Anterior cingulate cortex (tissue), 58 donors: ENCODE measurements at places on chromosomes 4 and X.

GRCh38 chrX:7102119-7102518 is 45.4 kb upstream of the STS start:
- no peak for DNase-seq

- no peak for DNase-seq
These were observed 249.3 kb upstream of the GATB start for GRCh38 chr4:152009983-152010709.

DNA sequence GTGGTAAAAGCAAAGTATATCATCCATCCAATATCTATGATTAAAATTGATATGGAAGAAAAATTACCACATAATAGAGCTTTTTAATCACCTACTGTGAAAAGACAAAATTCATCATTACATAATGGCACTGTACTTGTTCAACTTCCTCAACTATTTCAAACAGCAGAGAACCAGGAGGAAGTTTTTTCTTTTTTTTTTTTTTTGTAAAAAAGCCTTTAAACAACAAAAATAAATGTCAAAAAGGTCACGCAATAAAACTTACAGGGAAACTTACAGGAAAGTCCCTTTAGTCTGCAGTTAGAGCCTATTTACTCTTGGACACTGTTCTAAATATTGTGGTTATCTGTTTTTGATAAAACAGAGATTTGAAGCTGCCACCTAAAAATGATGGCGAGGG is 4.8 kb downstream of the PDGFC start:
- no peak for DNase-seq

DNA sequence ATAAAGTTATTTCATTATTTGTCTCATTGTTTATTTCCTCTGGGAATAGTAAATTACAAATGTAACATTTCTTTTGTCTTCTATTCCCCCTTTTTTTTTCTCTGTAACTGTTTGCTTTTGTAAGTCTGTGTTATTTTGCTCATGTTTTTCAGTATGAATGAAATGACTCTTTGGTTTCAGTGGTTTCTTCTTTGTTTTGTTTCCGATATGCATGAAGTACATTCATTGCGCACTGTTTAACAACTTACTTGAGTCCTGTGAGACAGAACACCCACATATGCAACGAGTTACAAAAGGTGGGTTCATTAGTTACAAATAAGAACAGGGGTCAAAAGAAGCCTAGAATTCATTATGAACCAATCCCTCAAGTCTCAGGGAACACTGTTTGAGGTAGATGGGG is 175.0 kb upstream of the UGT8 start:
- DNase-seq, result no peak

- no peak for DNase-seq
These were observed 31.5 kb upstream of the LNX1 start for GRCh38 chr4:53622739-53623151.

GRCh38 chr4:48604527-48604926 is 114.5 kb downstream of the ZAR1 start:
- no peak for DNase-seq

DNA sequence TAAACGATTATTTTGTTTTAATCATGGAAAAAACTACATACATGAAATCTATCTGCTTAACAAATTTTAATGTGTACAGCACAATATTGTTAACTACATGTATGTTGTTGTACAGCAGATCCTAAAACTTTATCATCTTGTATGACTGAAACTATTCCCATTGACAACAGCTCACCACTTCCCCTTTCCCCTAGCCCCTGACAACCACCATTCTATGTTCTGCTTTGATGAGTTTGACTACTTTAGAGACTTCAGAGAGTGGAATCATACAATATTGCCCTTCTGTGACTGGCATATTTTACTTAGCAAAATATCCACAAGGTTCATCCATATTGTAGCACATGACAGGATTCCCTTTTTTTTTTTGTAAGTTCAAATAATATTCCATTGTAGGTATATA is 185.9 kb downstream of the CFAP299 start:
- DNase-seq, result no peak

DNA sequence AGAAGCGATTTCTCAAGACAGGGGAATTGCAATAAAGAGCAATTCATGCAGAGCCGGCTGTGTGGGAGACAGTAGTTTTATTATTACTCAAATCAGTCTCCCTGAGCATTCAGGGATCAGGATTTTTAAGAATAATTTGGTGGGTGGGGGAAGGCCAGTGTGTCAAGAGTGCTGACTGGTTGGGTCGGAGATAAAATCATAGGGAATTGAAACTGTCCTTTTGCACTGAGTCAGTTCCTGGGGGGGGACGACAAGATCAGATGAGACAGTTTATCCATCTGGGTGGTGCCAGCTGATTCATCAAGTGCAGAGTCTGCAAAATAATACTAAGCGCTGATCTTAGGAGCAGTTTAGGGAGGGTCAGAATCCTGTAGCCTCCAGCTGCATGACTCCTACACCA is 502.4 kb downstream of the NLGN4X start:
- DNase-seq, result no peak

- DNase-seq, result no peak
These were observed 16.9 kb upstream of the TMSB4X start for GRCh38 chrX:12958059-12958458.

- DNase-seq, result peak; percentile 46
These were observed 202.0 kb downstream of the DCLK2 start for GRCh38 chr4:150280081-150280895.

GRCh38 chrX:154710309-154710708 is 40.6 kb downstream of the GAB3 start:
- no peak for DNase-seq

DNA sequence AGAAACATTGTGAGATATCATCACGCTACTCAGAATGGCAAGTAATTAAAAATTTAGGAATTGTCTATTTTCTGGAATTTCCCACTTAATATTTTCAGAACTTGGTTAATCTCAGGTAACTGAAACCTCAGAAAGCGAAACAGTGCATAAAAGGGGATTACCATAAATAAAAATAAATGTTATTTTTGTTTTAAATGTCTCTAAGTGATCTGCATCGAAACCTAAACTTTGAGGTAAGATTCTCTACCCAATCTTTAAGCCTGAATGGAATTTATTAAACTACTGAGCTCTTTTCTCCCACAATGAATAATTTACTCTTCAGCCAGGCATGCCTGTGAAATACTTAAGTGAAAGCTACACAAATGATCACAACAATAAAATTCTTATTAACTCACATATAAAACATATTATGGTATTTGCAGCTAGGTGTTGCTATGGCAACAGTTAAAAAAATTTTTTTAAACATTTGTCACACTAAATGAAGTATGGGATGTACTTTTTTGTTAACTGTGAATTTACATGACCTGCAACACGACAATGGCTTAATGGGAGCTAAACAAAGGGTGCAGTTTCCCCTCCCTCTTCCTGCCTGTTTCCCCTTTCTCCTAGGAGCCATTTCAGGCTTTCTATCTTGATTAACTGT is 220.2 kb upstream of the PRPS2 start:
- no peak for DNase-seq

DNA sequence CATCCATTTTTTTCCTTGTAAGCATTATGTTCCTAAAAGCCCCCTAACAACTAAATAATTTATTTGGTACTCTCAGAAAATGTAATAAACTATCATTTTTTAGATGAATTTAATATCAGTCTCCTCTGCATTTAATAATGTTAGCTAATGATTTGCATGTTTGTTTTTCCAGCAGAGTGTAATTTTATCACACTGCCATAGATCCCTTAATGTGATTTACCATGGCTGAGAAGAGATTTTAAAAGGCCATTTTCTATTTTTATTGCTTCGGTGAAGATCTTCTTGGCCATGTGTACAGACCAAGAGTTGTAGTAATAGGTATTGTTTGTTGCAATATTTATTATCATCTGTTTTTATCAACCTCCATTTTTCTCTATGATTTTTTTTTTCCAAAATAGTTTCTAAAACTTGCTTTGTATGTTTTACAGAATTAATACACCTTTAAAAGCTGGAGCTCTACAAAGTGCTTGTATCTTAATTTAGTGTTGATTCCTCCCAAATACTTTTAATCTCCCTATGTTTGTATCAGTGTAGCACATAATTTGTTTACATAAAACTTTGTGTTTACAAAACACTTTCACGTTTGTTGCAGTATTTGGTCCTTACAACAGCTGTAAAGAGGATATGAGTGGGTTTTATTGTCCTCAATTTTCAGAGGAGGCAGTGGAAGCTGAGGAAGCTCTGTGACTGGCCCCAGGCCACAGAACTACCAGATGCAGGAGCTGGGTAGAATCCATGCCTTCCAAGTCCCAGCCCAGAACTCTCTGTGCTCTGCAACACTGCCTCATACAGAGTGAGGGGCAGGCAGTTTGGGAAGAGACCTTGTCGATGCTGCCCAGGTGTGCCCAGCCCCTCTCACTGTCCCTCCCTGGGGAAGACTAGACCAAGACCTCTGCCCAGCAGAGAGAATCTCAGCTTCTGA is 58.1 kb downstream of the FAM114A1 start:
- DNase-seq, result peak; percentile 61

GRCh38 chrX:153866302-153867019 is 19.5 kb downstream of the L1CAM start:
- no peak for DNase-seq

GRCh38 chrX:47370278-47370677 is at the start of gene ZNF157:
Gene ZNF157, plus strand, starts transcription at chrX:47370578. Its CDS starts 91 bp downstream, at chrX:47370669.
- DNase-seq, result no peak

GRCh38 chr4:6901669-6902317 is 7.8 kb upstream of the TBC1D14 start:
- DNase-seq, result no peak

DNA sequence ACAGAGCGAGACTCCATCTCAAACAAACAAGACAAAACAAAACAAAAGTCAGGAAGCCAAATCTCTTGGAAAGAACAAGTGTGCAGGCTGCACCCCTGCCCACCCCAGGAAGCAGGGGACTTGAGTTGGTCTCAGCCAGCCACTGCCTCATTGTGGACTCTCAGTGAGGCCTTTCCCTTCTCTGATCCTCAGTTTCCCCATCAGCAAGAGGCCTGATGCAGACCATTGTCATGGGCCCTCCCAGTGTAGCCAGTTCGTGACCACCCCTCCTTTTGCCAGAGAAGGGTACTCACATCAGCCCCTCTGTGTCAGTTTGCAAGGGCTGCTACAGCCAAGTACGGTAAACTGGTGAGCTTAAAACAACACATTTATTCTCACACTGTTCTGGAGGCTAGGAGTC is 48.9 kb upstream of the MAMLD1 start:
- DNase-seq, result no peak

- no peak for DNase-seq
These were observed 113.8 kb upstream of the WDR17 start for GRCh38 chr4:175951794-175952193.

- DNase-seq, result no peak
These were observed 118.8 kb upstream of the CBR4 start for GRCh38 chr4:169128902-169129301.

DNA sequence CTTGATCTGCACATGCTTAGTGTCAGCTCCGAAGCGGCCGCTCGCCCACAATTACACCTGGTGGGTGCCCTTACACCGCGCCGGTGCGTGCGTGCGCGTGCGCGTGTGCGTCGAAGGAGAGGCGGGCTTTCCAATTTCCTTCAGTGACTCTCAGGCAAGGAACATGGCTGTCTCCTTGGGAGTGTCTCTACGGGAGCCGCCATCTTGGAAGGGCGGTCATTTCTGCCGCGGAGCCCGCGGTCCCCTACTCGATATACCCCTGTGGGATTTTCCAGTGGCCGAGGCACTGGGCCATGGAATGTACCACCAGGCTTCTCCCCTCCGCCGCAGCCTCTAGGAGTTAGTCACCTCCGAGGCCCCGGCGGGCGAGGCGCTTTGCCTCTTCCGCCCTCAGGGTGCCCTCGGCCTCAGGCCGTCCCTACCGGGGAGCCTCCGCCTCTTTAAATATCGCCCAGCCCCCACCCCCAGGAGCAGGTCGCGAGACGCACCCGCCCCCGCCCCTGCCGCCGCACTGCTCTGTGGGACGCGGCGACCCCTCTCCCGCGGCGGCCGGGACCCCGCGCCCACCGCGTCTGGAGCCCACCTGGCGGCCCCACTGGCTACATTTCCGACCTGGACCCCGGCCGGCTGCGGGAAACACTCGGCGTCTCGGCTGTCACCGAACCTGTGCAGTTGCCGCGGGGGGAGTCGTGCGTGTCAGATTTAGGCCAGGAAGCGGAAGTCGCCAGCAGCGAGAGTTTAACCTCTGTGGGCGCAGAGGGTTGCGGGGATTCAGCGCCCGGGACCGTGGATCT is at the start of gene ZNF41:
Gene ZNF41 (minus strand): TSS at position 711 of the 794 bp plus-strand sequence. CDS start 15,741 bp downstream, outside the sequence.
- peak; percentile 8 for DNase-seq

DNA sequence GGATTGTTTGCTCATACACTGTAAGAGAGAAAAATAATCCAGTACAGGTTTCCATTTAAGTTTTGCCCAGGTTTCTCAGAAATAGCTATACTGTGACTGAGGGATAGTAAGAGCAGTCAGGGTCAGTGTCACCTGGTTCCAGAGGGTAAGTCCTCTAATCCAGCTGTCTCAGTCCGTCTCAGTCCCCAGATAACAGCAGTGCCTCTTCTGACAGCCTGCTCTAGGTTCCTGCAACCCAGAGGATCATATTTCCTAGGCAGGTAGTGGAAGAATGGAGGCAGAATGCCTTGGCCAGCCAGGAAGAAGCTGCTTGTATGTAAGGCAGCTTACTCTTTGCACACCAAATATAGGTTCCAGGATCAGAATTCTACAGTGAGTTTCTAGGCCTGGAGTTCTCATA is 22.6 kb upstream of the GNRHR start:
- no peak for DNase-seq

GRCh38 chrX:121389976-121390714 is 342.7 kb downstream of the GLUD2 start:
- DNase-seq, result no peak

DNA sequence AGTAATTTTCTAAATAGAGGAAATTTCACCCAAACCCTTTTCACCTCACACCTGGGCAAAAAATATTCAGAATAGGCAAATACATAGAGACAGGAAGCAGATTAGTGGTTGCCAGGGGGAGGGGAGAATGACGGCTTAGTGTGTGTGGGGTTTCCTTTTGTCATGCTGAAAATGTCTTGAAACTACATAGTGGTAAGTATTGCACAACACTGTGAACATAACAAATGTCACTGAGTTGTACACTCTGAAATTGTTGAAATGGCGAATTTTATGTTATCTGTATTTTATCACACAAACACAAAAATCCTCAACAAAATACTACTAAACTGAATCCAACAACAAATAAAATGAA is 60.7 kb upstream of the PLAC1 start:
- no peak for DNase-seq

GRCh38 chrX:40290517-40290916 is 192.8 kb upstream of the BCOR start:
- no peak for DNase-seq

- no peak for DNase-seq
These were observed 88.6 kb upstream of the PTCHD1 start for GRCh38 chrX:23246001-23246400.

DNA sequence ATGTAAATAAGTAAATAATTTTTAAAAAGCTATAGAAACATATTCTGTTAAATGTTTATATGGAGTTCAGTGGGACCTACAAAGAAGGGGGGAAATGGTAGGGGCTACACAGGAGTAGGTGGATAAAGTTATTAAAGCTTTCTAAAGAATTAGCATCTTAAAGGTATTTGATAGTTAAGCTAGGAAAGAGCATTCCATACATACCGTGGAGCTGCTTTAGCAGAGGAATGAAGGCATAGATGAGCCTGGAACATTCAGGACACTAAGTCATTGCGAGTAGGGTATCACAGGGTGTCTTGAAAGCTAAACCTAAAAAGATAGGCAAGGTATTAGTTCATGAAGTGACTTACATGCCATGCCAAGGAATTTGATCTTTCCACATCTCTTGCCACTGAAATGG is 60.4 kb downstream of the SLC10A6 start:
- DNase-seq, result no peak
